Stimulated activated CD4-positive, alpha-beta T cell treated with anti-CD3 and anti-CD28 coated beads, Interleukin-4, amount 100 ng/mL, for 1 hour (primary cell): ENCODE measurements at places on chromosomes 12 and 14.

GRCh38 chr14:95314609-95315008 lies 5.1 kb downstream of the CLMN start:
- DNase-seq, result peak; percentile 29

- DNase-seq, result no peak
Observed at GRCh38 chr12:27359578-27360340, 27.1 kb downstream of the BMAL2 start.

DNA sequence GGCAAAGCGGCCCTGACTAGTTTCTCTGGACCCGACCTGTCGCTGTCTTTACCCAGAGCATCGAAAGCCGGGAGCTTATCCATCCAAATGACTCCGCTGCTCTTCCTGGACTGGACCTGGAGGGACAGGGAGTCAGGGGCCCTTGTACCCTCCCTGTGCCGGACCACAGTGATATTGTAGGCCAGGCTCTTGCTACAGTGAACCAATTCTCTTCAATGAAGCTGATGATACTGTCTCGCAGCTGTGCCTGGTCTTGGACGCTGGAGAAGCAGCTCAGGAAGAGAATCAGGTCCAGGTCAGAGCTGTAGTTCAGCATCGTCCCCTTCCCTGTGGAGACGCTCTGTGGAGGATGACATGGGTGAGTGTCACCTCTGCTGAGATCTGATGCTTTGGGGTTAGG lies 14.7 kb upstream of the OASL start:
- DNase-seq, result no peak

- no peak for DNase-seq
Observed at GRCh38 chr14:29035134-29035533, 268.5 kb downstream of the FOXG1 start.

GRCh38 chr12:110732572-110732971 lies 10.1 kb downstream of the PPP1CC start:
- DNase-seq, result no peak

DNA sequence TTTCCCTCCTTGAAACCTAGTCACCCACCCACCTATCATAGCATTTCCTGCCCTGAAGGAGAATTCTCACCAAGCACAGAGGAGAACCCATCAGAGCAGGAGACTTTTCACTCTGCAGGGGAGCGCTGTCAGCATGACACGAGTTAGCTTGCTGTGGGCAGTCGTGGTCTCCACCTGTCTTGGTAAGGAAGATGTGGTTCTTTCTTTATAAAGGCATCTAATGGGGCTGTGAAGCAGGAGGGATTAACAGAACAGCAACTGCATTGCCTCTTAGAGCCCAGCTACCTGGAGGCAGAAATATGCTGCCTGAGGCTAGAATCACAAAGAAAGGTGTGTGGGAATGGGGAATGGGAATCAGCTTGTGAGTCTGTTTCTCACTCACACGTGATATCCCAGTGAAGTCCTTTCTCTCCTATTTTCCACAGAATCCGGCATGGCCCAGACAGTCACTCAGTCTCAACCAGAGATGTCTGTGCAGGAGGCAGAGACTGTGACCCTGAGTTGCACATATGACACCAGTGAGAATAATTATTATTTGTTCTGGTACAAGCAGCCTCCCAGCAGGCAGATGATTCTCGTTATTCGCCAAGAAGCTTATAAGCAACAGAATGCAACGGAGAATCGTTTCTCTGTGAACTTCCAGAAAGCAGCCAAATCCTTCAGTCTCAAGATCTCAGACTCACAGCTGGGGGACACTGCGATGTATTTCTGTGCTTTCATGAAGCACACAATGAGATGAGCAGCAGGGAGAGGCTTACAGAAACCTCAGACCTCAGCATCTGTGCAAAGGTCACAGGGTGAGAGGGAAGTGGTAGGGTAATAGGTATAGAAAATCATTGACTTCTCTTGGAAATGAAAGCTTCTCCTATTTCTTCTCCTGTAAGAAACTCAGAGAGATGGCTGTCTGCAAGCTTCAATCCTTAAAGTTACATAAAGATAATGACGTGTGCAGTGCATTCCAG lies 316.9 kb downstream of the DAD1 start:
- no peak for DNase-seq

DNA sequence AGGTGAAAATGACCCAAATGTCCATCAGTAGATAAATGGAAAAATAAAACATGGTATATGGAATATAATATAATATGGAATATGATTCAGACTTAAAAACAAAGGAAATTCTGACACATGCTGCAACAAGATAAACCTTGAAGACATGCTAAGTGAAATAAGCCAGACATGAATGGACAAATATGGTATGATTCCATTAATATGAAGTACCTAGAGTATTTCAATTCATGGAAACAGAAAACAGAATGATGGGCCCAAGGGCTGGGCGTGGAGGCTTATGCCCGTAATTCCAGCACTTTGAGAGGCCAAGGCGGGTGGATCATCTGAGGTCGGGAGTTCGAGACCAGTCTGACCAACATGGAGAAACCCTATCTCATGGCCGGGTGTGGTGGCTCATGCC lies 22.7 kb upstream of the ORAI1 start:
- no peak for DNase-seq

DNA sequence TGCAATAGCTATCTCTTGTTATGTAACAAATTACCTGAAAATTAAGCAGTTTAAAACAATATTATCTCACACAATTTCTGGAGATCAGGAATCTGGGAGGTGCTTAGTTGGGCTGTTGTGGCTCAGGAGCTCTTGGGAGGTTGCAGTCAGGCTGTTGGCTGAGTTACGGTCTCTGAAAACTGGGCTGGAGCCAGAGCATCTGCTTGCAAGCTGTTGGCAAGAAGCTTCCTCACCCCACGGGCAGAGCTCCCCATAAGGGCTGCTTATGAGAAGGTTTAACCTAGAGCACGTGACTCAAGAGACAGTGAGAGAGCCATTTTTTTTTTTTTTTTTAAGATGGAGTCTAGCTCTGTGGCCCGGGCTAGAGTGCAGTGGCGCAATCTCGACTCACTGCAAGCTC lies 346.8 kb downstream of the ATP23 start:
- DNase-seq, result no peak

- no peak for DNase-seq
Observed at GRCh38 chr14:59705866-59706265, 129.3 kb upstream of the CCDC175 start.

DNA sequence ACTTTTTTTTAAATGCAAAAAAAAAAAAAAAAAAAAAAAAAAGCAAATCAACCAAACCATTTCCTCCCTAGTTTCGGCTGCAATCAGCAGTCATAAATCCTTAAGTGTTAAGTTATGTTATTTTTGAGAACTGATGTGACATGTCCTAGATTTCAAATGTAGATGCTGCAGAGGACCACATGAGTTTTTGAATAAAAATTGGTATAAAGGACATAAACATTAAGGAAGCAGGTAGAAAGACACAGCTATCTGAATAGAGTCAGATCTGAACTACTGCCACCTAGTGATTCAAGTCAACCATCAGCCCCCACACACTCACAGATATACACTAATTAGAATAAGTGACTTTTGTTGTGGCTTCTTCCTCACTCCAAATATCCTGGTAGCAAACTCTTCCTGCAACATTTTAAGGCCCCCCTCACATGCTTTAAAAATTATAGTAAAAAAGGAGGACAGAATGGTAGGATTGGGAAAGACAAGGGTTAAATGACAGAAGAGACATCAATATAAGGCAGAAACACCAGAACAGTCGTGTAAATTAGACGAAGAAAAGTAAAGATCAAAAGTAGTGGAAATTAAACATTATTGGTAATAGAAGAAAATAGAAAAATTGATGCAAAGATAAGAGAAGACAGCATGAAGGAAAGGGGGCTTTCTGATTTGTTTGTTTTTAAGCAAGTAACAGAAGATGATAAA lies 394.5 kb upstream of the ATP2B1 start:
- DNase-seq, result no peak
